ENCODE measurements at places on chromosomes 2 and 18.

DNA sequence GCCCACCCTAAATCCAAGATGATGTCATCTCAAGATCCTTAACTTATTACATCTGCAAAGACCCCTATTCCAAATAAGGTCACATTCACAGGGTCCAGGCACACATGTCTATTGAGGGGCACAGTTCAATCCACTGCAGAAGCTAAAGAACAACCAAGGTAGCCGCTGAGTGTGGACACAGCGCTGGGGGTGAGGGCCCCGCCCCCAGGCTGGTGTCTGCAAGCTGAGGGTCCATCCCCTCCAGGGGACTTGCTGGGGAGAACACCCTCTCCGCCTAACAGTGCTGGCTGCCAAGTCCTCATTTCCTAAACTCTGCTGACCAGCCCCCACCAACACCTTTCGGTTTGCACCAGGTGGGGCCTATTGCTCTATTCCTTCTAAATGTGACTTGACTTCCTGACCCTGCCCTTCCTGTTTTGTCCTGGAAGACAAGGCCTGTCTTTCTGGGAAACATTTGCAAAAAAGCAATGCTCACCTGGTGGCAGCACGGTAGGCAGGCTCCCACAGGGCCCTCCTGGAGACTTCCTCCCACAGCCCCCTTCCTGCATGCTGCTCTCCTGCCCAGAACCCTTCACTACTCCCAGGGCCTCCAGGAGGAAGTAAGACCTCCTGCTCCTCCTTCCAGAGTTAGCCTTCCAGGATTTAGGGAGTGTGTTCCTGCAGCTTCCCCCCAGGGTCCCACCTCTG lies 24.4 kb upstream of the TEX44 start:
- no peak for DNase-seq

- no peak for DNase-seq
These were observed 262.4 kb downstream of the NDUFA10 start for GRCh38 chr2:239762655-239763269.

DNA sequence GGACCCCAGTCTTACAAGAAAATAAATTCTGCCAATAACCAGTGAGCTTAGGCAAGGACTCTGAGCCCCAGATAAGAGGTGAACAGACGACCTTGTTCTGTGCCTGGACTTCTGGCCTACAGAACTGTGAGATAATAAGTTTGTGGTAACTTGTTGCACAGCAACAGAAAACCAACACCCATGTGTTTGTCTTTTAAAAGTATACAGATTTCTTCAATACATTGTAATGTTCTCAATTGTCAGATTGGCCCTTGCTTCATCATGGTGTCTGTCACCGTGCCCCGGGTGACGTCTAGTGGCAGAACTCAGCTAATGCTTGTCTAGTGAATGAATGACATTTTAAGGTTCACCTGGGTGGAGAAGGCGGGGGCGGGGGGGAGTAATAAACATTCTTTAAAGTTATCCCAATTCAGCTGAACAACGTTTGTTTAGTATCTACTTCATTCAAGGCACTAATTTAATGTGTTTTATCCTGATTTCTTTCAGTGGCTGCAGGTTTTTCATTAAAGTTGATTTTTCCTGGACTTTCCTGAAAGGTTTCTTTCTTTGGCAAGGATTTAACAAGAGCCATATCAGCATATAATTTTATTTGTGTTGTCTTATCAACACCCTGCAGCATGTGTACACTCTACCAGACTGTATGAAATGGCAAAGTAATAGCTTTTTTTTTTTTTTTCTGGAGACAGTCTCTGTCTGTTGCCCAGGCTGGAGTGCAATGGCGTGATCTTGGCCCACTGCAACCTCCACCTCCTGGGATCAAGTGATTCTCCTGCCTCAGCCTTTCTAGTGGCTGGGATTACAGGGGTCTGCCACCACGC lies 123.8 kb upstream of the DLX2 start:
- DNase-seq: no peak

- no peak for DNase-seq
These were observed 8.6 kb upstream of the LRP1B start for GRCh38 chr2:142139384-142139783.

DNA sequence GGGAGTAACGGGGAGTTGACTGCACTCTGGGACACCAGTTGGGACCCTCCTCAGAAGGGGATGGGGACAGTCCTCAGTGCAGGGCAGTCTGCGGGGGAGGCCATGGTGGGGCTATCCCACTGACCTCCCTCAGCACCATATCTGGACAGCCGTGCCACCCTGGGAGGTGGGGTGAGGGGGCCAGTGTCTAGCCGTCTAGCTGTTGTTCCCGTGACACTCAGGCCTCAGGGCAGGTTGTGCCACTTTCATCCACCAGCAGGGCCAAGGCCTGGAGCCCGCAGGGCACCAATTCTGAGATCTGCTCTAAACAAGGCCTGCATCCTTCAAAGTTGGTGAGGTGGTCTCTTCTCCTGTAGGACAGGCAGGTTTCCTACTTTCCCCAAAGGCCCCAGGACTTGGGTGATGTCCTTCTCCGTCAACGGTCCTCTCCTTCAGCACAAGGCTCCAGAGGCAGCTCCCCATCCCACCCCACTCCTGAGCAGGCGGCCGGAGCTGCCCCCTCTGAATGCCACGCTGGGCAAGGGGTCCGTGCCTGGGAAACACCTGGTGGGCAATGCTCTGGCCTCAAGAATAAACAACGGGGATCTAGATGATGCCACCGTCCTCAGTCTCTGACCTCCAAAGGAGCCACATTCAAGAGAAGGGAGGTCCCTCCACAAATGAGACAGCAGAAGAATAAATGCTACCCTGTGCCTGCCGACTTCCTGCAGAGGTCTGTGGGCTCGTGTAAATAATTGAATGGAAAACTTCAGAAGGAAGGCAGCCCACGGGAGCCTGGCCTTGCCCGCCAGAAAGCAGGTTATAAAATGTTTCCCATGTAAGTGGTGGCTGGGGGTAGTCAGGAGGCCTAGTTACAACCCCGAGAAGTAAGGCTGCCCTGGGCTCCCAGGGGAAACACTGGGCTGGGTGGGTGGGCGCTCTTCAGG lies 42.8 kb upstream of the PTMA start:
- DNase-seq: no peak

DNA sequence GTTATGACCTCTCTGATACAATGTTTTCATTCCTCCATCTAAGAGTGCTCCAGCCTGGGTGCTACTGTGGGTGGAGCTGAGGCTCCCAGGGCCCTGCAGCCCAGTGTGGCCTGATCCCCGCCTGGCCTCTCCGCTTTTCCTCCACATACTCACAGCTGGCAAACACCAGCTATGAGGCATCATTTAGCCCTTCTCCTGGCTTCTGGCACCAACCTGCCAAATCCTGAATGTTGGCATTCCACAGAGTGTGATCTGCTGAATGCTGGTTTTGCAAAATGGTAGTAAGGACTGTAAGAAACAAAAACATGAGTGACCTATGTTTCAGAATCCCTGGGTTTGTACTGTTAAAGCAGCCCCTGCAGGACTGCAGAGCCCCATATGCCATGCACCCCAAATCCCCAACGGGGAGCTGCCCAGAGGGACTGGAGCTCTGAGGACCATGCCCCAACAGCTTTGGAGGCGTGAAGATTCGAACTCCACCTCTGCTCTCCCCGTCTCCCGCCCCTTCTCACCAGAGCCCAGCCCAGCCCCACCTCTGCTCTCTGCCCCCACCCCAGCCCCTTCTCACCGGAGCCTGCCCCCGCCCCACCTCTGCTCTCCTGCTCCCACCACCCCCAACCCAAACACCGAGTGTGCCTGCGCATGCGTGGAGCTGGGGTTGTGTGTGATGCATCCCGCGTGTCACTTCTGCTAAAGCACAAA lies 4.2 kb downstream of the SLC66A2 start:
- DNase-seq: no peak

DNA sequence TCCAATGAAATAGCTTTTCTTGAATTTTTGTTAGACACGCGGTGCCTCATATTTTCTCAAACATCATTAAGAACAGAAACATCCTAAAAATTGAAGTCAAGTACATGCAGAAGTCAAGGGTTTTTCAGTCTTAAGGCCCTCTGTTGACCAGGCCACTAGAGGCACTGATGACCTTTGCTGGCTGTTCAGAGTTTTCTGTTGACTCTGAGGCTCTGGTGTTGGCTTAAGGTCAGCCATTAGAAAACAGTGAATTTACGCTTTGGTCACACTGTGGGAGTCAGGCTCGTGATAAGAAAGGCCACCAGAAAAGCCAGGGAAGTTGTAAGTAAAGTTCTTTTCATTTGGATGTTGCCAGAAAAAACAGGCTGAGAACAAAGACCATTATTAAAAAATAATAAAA lies 5.8 kb upstream of the UPP2 start:
- DNase-seq: no peak
